ENCODE measurements at places on chromosomes 1 and 21.
A peak's percentile ranks its signal among the peaks of the same experiment; 100 is the strongest.

- no peak for DNase-seq
Observed at GRCh38 chr1:54884135-54884586, 2.8 kb downstream of the DHCR24 start.

- no peak for DNase-seq
Observed at GRCh38 chr1:179310721-179311120, 17.1 kb downstream of the SOAT1 start.

DNA sequence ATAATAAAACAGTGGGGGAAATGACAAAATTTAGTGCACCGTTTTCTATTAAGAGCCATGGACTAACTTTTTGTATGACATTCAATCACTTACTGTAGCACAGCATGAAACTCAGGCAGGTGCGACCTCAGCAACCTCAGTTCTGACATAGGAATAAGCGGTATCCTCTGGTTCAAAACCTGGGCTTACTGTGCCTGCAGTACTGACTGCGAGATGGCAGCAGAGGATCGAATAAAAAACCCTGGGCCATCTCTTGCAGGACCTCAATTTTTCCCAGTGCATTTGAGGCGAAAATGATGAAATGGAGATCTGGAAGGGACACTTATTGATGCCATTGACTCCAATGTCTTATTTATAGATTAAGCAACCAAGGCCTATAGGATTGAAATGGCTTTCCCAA, 214.7 kb downstream of the ADGRL2 start:
- no peak for DNase-seq

GRCh38 chr1:60874718-60875117, 207.6 kb upstream of the NFIA start:
- no peak for DNase-seq

GRCh38 chr1:226562989-226563388, 14.4 kb downstream of the STUM start:
- DNase-seq: no peak

GRCh38 chr1:40824591-40825434, 37.4 kb downstream of the CITED4 start:
- DNase-seq: no peak

- DNase-seq: no peak
Observed at GRCh38 chr1:31135973-31136600, 70.6 kb upstream of the PUM1 start.

- DNase-seq: no peak
Observed at GRCh38 chr1:198166900-198167299, 10.1 kb downstream of the NEK7 start.

GRCh38 chr1:33736496-33736895, 127.4 kb upstream of the HMGB4 start:
- no peak for DNase-seq

DNA sequence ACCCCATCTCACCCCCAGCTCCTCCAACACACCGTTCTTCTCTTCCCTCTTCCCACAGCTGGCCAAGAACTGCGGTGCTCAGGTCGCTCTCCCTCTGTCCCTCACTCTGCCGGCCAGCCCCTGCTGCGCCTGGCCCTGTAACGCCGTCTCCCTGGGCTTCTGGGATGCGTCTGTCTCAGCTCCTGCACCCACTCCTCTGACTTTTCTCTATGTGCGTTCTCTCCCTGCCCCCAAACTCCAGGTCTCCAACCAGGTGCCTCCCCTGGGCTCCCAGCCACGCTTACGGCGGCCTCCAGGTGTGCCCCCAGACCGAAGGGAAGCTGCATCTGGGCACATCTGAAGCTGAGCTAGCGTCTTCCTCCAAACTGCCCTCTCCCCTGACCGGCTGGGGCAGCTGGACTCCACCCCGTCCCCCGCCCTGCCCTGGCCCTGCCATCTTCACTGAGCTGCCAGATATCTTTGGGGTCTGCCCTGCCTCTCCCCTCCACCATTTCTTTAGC, 2.6 kb downstream of the KRTAP10-12 start:
- DNase-seq: no peak

DNA sequence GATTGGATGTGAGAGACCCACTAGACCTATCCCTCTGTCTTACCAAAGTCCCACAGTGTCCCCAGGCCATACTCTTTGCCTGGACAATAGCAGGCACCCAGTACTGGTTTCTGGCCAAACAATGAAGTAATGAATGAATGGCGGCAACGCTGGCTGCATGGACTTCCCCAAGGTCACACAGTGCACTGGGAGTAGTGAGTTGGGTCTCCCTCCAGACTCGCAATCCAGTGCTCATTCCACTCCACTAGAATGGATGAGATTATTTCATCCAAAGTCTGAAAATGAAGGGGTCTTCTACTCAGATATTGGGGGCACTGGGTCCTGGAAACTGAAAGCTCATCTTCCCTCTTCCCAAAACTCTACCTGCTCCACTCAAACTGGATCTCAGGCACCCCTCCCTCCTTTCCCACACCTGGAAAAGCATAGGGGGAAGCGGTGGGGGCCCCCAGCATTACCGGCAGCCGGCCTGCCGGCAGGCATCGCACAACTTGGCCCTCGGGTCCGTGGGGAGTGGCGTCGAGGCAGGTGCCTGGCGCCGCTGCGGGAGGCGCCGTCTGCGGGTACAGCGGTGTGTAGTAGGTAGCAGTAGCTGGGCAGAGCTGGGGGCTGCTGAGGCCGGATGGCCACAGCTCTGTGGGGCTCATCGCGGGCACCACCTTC, 816 bp downstream of the E2F2 start:
- DNase-seq: no peak

DNA sequence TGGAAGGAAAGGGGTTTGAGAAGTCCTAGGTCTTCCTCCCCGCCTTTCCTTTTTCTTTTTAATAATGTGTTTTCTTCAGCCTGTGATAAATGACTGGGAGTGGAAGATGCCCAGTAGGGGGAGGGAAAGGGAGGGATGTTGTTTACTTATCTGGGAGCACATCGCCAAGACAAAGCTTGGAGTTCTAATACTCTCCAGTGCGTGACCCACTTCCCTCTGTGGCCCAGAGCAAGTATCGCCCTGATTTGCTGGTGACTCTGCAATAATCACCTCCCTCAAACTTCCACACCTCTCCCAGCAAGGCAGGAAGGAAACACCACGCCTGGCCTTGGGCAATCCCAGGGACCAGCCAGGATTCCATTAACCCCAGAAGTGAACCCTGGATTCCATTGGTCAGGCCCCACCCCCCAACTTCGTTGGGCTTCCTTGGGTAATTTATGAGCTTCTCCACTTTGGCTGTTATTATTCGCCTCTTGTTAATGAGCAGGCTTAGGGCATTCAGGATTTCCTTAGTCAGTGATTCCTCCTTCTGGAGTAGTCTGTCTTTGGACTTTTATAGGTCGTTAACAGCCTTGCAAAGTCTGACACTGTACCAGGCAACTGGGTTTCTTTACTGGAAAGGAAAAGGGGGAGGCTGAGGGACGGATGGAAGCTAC, 24.3 kb upstream of the GRHL3 start:
- DNase-seq: no peak

- peak; percentile 41 for DNase-seq
Observed at GRCh38 chr1:39105061-39105840, 79.1 kb downstream of the NDUFS5 start.

- DNase-seq: no peak
Observed at GRCh38 chr21:27268290-27268689, 301.4 kb upstream of the ADAMTS5 start.

DNA sequence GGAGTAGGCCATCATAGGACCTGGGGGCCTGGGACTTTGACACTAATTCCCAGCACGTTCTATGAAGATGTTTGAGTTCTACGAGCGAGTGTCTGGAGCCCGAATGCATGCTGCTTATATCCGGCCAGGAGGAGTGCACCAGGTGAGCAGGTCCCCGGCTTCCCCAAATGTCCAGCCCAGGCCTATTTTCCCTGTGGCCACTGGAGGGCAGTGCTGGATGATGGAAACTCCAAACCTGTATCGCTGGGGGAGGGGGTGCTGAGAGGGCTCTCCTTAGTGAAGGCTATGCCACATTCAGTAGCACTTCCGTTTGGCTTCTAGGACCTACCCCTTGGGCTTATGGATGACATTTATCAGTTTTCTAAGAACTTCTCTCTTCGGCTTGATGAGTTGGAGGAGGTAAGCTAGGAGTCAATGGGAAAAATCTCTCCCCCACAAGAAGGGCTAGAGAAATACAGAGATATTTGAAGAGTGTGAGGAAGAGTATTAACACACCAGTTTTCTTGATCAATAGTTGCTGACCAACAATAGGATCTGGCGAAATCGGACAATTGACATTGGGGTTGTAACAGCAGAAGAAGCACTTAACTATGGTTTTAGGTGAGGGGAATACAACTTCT, 5.2 kb upstream of the FCER1G start:
- peak; percentile 65 for DNase-seq

DNA sequence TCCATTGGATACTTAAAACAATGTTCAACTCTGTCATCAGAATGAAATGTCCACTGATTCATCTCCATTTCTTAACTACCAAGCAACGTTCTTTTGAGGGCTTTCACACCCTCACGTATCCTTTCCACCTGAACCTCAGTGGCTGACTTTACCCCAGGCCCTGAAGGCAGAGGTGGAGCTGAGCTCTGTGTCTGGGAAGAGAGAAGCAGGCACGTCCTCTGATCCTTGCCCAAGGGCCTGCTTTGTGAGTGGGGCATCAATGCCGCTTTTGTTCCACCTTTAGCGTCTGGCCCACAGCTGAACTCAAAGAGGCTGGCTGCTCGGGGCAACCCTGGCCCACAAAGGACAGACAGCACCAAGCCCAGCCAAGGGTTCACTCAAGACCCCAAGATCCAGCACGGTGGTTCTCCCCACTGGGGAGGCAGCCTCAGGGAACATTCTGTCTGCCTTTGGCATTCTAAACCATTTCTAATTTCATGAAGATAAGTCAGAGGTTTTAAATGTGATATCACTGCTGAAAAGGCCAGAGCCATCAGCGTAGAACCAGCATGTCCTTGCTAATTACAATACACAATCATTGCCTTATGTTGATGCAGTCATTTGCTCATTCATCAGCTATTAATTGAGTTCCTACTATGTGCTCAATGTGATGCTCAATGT, 126.0 kb upstream of the UBE2U start:
- DNase-seq: no peak
